Kidney (tissue), 22 donors: ENCODE measurements at places on chromosomes 16 and 17. TPM values are rescaled to one million over a fixed set of nuclear protein-coding genes. Genes with fewer than 3 reads are reported as not detected.
A peak's percentile ranks its signal among the peaks of the same experiment; 100 is the strongest.

- DNase-seq = peak; percentile 86
These were observed 217.0 kb upstream of the CIBAR2 start for GRCh38 chr16:85329059-85329812.

NXPH3 gene
- total RNA-seq = 0.98 TPM

- no peak for DNase-seq
These were observed 57.0 kb upstream of the DNAH17 start for GRCh38 chr17:78634154-78634553.

GRCh38 chr17:11122908-11123307 lies 118.1 kb upstream of the SHISA6 start:
- DNase-seq = no peak
